CD4-positive, alpha-beta T cell treated with Interleukin-21 for 1 hour (primary cell): ENCODE measurements at places on chromosomes 16 and 17.

DNA sequence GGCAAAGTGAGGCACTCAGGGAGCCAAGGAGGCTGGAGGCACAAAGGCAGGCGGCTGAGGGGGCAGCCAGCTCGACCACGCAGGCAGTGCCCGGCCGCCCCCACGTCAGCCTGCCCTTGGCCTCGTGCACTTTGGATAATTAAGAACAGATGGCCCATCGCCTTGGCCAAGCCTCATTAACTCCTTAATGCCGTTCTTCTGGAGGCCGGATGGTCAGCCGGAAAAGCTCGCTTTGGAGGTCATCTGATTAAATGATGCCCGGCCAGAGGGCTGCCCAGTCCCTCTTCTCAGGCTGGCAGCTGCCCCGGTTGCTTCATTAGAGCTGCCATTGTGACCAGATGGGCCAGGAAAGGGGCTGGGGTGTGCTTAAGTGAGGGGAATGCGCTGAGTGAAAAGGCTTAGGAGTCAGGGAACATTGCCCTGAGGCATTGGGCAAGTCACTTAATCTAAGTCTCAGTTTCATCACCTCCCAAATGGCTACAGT lies 364.0 kb downstream of the NPIPA8 start:
- no peak for DNase-seq

DNA sequence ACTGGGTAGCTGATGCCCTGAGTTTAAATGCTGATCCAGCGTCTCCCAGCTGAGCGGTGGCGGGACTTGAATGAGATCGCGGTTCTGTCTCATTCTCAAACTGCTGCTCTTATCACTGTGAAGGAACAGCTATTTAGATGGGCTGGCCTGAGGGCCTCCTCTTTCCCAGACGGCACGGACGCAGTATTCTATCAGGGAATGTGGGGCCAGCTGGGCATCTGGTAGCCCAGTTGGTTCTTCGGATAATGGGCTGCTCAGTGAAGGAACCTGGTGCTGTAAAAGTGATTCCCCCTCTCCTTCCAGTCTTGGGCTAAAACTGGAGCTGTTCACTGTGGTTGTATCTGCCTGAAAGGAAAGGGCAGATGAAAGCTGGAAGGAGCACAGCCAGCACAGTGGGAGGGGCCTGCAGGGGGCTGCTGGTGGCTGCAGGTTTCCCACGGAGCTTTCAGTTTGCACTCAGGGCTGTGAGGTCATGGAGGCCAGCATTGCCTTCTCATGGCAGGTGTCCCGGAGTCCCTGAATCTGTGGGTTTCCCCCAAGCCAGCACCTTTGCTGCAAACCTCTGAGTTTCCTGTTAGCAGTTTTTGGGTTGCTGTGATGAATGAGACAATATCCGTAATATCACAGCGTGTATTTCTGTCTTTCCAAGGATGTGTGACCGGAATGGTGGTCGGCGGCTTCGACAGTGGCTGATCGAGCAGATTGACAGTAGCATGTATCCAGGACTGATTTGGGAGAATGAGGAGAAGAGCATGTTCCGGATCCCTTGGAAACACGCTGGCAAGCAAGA lies 3.6 kb downstream of the IRF8 start:
- peak; percentile 65 for DNase-seq

DNA sequence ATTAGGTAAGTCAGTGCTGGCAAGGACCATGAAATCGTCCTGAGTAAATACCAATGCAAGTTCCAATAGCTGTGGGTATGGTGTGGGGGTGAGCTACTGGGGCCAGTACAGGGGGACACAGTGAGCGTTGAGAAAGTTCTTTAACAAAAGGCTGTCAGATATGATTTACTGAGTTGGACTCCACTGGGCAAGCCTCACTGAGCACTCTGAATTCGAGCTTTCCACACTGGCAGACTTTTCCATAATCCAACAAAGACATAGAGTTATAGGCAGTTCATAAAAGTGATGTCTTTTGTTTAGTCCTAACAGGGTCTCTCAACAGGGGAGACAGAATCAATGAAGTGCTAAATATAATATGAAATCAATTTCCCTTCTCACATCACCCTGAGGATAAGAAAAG lies 489.0 kb downstream of the KCNJ2 start:
- no peak for DNase-seq

- DNase-seq: no peak
Observed at GRCh38 chr17:50397919-50398285, 579 bp upstream of the LRRC59 start.
